BJ (cell line): ENCODE measurements at places on chromosomes 1 and 21.

GRCh38 chr1:226287587-226287986 is 21.4 kb downstream of the LIN9 start:
- no peak for DNase-seq

GRCh38 chr21:34914239-34914638 is 134.9 kb downstream of the RUNX1 start:
- no peak for DNase-seq

- DNase-seq = no peak
Observed at GRCh38 chr1:46204406-46204742, 1.2 kb downstream of the LURAP1 start.

GRCh38 chr1:109716570-109717090 is 4.6 kb downstream of the GSTM5 start:
- no peak for DNase-seq
